Right hindlimb (tissue), 1 donor: ENCODE measurements at places on chromosomes 7 and 10.

DNA sequence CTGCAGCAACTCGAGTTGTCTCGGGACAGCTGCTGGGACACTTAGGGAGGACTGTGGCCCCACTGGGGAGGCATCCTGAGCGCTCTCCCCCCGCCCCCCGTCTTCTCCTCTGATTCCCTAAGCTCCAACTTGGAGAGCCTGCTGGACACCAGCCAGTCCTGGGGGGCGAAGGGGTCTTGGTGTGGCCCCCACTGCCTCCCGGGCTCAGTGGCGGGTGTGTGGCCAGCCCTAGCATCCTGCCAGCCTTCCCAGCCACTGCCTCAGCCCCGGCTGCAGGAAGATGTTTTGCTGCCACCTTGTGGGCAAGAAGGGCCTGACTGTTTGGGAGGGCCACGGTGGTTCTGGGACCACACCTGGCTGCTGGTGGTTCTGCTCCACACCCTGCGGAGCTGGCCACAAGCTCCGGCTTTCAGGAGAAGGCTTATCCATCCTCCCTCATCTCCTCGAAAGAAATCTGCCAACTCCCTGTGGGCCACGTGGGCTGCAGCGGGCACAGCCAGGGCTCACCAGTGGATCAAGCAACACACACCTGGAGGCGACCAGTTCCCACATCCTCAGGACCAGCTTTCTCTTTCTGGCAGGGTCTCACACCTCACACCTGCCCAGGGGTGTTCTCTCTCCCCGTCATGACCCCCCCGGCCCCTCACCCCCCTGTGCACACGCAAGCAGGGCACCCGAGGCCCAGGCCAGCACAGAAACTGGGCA is 24.8 kb downstream of the AGAP3 start:
- DNase-seq, result peak; percentile 84

- no peak for DNase-seq
These were observed 947.7 kb upstream of the SORCS1 start for GRCh38 chr10:108112218-108112617.

DNA sequence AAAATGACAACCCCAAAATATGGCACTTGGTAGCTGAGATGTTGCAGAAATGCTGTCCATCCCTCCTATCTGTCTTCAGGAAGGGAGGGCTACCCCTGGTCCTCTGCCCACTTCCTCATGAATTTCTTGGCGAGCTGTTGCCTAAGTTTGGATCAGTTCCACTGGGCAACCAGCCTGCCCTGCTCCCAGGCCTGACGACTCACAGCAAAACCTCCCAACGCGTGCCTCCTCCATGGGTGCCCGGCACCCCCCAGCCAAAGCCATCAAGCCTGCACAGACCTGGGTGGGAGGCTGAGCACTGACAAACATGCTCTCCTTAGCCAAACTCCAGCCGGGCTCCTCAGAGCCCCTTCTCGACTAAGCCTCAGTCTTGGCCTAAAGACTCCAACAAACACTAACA is 8.9 kb downstream of the VSTM4 start:
- DNase-seq, result no peak

- DNase-seq, result no peak
These were observed 103.2 kb downstream of the NRBF2 start for GRCh38 chr10:63236113-63236935.

DNA sequence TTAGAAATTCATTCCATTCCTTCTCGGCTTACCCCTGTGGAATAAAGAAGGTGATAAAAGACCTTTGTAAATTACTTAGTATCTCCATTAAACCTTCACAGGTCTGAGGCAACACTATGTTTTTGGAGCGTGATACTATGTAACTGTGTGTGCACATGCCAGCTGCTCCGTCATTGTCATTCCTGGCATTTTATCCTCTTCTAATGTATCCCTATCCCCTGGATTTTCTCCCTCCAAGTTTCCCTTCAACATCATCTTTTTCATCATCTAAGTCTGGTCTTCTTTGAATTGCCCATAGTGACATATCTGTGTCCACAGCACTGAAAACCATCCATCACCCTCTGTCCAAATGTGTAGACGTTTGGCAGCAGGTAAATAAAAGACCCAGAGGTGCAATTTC is 125.7 kb downstream of the TEX36 start:
- no peak for DNase-seq

- DNase-seq, result no peak
These were observed 1.0 kb upstream of the PRKAR2B start for GRCh38 chr7:107043491-107043890.

DNA sequence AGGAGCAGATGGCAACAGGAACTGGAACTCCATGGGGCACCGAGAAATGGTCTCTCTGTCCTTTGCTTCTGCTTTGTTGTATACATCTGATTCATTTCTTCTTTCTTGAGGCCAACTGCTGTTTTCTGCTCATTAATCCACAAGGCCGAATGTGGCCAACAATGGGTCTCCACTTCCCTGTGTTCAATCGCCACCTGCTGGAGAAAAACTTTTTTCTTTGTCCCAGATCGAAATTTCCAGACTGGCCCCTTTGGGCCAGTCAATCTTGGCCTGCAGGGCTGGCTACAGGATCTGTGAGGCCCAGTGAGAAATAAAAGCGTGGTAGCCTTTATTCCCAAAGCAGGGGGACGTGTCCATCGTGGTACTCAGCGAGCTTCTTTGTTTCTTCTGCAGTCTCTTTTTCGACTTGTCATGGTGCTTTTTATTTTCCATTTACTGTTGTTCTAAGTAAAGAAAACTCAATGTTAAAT is 58.8 kb downstream of the PARP12 start:
- DNase-seq, result no peak

GRCh38 chr10:69319841-69320316 is 41.6 kb downstream of the HK1 start:
- DNase-seq, result no peak

- no peak for DNase-seq
These were observed 51.4 kb downstream of the ABCB4 start for GRCh38 chr7:87424075-87424474.

DNA sequence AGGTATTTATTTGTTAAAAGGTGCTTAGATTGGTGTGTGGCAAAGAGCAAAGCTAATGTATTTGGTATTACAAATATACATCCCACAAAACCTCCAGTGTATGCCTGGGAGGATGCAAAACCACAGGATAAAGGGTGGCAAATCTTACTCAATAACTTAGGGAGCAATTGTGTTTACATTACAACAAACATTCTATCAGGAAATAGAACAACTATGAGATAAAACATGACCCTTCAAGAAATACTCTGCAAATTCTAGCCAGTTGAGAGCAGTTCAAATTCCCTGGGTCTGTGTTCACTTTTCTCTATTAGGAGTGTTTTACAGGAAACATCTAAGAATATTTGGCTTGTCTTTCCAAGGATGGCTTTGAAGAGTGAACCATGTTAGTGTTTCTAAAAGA is 64.9 kb downstream of the CUL1 start:
- DNase-seq, result no peak

DNA sequence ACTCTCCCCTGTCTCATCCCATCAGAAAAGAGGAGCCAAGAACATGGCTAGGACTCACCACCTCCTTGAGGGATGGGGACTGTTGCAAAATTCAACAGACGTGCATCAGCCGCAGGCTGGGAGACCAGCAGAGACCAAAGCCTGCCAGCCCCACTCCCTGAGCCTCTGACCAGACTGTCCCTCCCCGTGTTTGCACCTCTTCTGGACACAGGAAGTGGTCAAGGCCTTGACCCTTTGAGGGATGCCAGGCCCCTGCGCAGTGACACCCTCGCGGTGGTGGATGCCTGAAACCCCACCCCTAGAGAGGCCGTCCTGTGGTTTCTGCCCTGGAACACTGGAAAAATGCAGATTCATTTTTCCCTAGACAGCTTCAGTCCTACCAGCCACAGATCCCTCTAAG is 128.4 kb upstream of the TCF7L2 start:
- DNase-seq, result no peak

DNA sequence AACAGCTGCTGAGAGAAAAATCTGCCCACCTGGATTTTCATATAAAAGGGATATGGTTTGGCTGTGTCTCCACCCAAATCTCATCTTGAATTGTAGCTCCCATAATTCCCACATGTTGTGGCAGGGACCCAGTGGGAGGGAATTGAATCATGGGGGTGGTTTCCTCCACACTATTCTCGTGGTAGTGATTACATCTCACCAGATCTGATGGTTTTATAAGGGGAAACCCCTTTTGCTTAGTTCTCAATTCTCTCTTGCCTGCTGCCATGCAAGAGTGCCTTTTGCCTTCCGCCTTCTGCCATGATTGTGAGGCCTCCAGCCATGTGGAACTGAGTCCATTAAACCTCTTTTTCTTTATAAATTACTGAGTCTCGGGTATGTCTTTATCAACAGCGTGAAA is 20.8 kb upstream of the MKI67 start:
- no peak for DNase-seq

- DNase-seq, result no peak
These were observed 43.6 kb downstream of the PARP12 start for GRCh38 chr7:140019172-140019571.

GRCh38 chr10:133246236-133246626 is 8.6 kb downstream of the VENTX start:
- no peak for DNase-seq

DNA sequence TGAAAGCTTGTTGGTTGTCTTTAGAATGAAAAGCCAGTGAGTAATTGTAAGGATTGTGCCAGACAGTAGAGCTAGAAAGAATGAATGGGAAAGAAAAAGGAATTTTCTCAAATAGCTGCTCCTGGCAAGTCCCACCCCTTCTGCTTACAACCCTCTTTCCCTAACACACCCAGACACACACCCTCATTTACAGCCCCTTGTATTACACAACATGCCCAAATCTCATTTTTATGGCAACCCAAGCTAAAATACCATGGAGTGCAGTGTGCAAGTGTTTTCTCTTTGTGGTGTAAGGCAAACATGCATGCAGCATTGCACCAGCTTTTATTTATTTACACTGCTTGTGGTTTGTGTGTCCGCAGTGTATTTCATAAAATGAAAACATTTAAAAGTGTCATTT is 1.5 kb downstream of the PRKAR2B start:
- no peak for DNase-seq

DNA sequence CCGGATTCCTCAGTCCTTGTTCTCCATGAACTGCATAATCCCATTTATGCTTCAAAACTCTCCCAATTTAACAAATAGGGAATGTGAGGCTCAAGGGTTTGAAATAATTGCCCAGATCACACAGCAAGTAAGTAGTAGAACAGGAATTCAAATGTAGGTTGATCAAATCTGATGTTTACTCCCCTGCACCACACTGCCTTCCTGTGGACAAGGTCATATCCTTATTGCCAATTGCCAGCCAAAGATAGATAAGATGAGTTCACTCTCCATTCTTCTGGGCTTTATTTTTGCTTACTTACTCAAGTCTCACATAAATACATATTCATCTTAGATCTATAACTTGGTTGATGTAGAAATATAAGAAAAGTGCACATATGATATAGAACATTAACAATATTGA is 435.2 kb upstream of the ETV1 start:
- no peak for DNase-seq

DNA sequence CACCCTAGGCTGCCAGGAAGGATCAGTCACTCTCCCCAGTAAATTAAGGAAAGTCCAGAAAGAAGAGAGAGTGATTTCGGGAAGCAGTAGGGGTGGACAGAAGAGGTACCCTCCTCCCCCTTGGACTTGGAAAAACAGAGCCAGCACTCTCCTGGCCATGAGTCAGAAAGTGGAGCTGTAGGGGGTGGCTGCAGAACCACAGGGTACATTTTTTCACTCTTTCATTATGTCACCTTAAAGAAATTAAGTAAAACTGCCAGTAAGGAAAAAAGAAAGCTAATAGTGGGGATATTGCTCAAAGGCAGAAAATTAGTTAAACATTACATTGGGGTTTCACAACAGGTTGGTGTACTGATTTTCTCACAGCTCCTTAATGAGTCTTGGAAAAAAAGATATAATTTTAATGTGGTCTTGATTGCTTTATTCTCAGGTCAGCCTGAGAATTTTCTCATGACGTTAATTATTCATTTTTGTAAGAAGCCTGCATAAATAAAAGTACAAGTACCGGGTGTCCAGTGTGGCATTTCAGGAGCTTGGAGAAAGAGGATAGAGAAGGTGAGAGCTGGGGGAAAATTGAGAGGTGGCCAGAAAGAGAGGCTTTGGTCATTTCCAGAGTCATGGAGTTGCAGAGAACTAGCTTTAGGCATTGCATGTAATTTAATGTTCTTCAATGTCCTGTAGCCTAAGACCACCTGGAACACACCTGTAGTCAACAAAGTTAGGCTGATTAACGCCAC is 23.2 kb upstream of the AOAH start:
- no peak for DNase-seq

DNA sequence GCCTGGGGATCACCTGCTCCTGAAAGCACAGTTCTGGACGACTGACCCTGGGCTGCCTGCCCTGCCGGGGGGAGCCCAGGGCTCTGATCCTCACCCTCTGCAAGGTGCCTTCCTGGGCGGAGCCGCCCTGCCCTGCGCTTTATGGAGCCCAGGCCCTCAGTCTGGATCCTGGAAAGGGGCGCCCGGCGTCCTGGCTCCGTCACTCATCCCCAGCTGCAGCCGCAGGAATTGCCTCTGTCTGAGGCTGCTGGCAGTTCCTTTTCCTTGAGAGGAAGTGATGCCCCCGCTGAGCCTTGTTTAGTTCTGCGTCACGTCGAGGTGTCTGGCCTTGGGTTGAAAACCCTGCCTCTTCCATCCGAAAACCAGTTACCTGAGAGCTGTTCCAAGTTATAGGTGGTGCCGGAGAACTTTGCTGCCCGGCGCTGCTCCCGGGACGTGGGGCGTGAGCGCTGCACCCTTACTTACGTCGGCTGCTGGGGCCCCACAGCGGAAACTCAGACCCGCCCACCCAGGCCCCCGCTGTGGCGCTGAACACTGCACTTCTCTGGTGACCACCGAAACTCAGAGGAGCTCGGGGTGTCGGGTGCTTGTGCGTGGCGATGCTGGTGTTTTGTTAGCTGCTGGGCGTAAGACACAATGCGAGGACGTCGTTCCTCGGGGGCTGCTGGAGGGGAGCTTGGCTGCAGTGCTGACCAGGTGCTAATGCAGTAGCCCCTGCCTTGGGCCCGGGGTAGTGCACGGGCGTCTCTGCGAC is 5.4 kb downstream of the MAFK start:
- DNase-seq, result peak; percentile 23

GRCh38 chr10:61592581-61592980 is 70.1 kb upstream of the CABCOCO1 start:
- DNase-seq, result no peak
